GM06990 (cell line): ENCODE measurements at places on chromosomes 1 and 21.

GRCh38 chr1:206103979-206104378, 13.2 kb downstream of the AVPR1B start:
- no peak for DNase-seq

GRCh38 chr1:178939338-178940067, 68.6 kb upstream of the ANGPTL1 start:
- no peak for DNase-seq

- DNase-seq, result no peak
Measured at GRCh38 chr1:22252251-22252650, 109.4 kb upstream of the WNT4 start.

GRCh38 chr21:41428311-41428710, 2.3 kb downstream of the MX1 start:
- no peak for DNase-seq

GRCh38 chr1:3586986-3587759, 24.1 kb downstream of the MEGF6 start:
- DNase-seq, result no peak

DNA sequence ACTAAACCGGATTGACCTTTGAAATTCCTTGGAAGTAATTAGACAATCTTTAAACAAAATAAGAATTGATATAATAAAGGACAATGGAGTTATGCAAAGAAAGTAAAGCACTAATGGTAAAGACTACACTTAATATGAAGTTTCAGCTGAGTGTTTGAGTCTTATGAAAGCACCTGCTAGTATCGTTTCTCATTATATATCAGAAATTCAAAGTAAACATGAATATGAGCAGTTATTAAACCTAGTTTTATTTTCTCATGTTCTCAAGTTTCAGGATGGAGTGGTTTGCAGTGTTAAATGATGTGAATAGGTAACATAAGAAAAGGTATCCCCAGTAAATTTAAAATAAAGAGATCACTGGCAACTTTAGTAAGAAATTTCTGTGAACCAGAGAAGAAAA, 188.6 kb downstream of the ZP4 start:
- DNase-seq, result no peak

- DNase-seq, result no peak
Measured at GRCh38 chr1:57517587-57518374, 93.9 kb upstream of the DAB1 start.

DNA sequence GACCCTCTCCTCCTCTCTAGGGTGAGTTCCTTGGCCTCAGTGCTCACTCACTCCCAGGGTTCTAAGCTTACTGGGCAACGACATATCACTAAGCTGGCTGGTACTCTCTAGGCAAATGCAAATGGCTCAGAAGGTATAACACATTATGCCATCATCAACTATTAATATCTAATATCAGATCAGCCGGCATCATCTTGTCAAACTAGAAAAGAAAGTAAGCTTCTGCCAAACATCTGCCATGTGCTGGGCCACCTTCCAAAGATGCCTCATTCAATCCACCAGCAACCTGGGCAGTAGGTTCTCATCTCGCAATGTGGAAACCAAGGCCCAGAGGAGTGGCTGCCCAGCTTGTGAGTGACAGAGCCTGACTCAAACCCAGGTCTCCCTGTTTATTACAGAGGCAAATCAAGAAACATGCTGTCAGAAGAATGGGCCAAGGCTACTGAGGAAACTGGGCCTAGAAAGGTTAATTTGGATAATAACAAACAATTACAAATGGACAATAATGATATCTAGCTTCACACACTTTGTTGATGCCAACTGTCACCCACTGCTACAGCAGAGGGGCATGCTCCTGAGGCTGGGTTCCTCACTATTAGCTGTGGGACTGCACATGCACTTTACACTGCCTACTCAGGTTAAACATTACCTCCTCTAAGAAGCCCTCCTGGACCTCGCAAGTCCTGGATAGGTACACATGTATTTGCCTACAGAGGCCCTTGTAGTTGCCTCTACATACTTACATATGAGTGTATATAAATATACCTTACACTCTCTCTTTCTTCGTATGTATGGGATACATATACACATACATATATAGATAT, 183.3 kb upstream of the JUN start:
- no peak for DNase-seq

DNA sequence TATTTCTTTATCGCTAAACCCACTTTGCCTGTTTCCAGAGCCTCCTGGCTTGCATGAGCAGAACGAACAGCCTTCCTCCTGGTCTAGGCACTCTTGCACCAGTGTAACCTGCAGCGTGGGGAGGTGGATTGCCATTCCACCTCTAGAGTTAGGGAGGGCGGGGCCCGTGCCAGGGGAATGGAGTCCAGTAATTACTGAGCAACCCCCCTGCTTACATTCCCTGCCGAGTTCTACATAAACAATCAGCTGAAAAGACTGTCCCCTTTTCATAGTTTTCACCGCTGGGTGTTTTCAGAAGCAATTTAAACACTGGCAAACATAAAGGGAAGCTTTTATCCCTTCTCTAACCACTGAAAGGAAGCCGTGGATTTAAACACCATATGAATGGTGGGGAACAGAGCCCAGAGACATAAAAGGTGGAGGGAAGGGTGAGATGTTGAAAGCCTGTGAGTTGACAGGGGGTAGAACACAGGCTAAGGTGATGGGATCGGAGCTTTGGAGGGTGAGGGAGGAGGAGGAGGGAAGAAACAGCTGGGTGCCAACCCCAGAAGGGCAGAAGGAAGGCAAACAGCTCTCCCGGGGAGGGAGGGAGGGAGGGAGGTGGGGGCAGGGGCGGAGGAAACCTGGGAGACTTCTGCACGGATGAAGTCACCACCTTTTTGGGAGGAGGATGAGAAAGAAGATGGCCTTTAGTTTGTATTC, 68.0 kb upstream of the WDR26 start:
- DNase-seq, result no peak

DNA sequence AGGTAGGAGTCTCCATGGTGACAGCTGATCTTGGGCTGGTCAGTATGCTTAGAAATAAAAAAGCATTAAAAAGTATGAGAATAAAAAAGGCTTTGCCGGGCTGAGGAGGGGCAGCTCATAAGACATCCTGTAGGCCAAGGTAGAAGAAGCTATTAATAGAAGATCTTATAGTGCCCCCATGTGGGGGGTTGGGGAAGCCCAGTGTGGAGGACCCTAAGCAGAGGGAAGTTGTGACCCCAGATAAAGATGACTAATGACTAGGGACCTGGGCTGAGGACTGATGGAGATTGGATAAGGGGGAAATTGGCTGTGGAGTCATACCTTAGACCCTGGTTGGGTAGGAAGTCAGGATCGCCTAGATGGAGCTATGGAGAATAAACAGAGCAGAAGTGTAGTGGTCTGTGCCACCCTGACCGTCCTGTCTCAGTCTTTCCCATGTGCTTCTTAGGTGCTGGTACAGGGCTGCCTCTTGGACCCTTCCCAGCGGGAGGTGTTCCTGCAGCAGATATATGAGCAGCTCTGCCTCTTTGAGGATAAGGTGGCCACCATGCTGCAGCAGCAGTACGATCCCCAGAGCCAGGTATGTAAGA, 25.0 kb downstream of the SZT2 start:
- DNase-seq, result no peak

GRCh38 chr21:37862536-37862935, 53.7 kb downstream of the KCNJ6 start:
- no peak for DNase-seq
